ENCODE measurements at places on chromosomes 1 and 21. TPM values are rescaled to one million over a fixed set of nuclear protein-coding genes. Genes with fewer than 3 reads are reported as not detected.

DNA sequence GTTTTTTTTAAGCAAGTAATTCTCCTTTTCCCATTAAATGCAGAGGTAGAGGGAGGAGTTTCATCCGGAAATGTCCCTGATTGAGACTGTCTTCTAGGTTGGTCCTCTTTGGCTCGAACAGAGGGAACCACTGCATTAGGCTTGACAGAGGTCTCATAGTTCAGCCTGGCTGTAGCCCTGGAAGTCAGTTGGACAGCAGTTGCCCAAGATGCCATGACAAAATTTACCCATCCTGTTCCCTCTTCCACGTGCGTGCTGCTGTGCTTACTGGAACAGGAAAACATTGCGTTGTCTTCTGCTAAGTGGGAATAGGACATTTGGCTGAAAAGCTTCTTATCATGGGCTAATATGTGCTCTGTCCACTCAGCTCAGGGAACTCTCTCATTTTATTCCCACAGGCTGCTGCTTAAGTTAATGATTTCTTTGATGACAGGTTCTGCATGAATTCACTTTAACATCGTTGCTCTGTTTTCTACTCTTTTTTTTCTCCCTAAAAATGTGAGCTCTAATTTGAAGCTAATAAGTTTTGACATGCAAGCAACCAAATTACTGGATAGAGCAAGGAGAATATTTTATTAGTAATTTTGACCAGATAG, 18.0 kb downstream of the KCNK1 start:
- no peaks in the 10 kb centered on the region for H3K4me1 ChIP-seq
- no peaks in the 10 kb centered on the region for H3K27me3 ChIP-seq
- no peaks in the 10 kb centered on the region for H3K36me3 ChIP-seq
- H3K27ac ChIP-seq = no peak overlapping the region

- no peaks in the 10 kb centered on the region for H3K27me3 ChIP-seq
- no peak overlapping the region for H3K27ac ChIP-seq
- H3K36me3 ChIP-seq = no peaks in the 10 kb centered on the region
- peak; percentile 13 for DNase-seq
Measured at GRCh38 chr1:24903955-24904730, 25.9 kb downstream of the RUNX3 start.

DNA sequence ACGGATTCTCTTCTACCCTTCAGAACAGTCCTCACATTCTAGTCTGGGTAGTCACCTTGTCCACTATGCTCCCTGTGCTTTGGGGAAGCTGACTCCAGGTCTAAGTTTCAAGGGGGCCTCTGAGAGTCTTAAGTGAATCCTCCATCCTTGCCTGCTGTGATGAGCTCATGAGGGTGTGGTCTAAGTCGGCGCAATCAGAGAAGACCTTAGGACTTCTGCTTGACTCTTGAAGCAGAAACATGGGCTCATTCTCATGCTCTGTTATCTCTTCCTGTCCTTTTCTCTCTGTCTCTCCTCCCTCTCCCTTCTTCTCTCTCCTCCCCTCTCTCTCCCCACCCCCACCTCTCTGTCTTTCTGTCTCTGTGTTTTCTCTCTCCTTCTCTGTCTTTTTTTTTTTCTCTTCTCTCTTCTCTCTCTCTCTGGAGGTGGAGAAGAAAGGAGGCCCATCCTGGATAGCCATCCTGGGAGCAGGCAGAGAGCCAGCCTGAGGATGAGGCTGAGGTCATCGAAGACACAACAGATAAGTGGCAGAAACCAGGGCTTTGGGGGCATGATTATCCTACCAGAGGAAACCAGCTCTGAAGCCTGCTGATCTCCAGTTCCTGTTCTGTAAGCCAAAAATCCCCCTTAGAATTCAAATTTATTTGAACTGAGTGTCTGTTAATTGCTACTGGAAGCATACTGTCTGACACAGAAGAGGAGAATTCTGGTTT, 245.6 kb downstream of the SIPA1L2 start:
- no peaks in the 10 kb centered on the region for H3K4me1 ChIP-seq
- no peak overlapping the region for H3K4me3 ChIP-seq
- no peaks in the 10 kb centered on the region for H3K36me3 ChIP-seq
- no peak for DNase-seq

The OPTC gene
- not detected for total RNA-seq

DNA sequence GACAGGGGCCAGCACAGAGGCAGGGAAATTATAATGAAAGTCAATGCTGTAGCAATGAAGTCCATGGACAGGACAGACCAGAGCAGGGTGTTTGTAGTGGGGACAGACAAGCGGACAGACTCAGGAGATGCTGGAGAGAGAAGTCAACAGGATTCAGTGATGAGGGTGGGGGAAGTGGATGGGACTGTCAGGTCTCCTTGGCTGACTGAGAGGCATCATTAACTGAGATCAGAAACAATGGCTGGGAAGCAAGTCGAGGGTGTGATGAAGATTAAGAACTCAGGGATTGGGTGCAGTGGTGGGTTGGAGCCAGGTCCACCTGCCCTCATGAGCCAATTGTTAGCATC, 25.5 kb downstream of the CD58 start:
- no peak overlapping the region for H3K4me3 ChIP-seq
- H3K36me3 ChIP-seq = no peaks in the 10 kb centered on the region
- no peak overlapping the region for H3K27ac ChIP-seq
- no peaks in the 10 kb centered on the region for H3K27me3 ChIP-seq

The GBP1 gene
- total RNA-seq = 27.1 TPM

The PHF13 gene
- total RNA-seq = 11.0 TPM

DNA sequence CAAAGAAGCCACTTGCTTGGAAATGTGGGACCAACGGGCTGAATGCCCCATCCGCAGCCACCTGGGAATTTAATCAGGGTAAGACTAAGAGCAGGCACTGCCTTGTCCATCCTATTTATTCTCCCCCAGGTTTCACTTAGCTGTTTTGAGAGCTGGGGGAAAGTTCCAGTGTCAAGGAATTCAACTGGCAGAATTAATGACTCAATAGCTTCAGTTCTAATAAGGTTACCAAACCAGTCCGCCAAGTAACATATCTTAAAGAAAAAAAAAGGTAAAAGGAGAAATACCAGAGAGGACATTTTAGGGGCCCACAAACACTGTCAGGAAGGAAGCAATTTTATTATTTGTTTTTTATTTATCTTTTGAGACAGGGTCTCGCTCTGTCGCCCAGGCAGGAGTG, 157.6 kb upstream of the SOD1 start:
- no peak overlapping the region for H3K27ac ChIP-seq
- no peak overlapping the region for H3K4me3 ChIP-seq
- H3K36me3 ChIP-seq = no peaks in the 10 kb centered on the region
- H3K27me3 ChIP-seq = no peaks in the 10 kb centered on the region

The SPRR4 gene
- total RNA-seq = not detected
